ENCODE measurements at places on chromosomes 5 and 9. TPM values are rescaled to one million over a fixed set of nuclear protein-coding genes. Genes with fewer than 3 reads are reported as not detected.

Gene AP3B1
- 23.0 TPM for polyA plus RNA-seq

Gene PCA3
- polyA plus RNA-seq, result 6.1 TPM

DNA sequence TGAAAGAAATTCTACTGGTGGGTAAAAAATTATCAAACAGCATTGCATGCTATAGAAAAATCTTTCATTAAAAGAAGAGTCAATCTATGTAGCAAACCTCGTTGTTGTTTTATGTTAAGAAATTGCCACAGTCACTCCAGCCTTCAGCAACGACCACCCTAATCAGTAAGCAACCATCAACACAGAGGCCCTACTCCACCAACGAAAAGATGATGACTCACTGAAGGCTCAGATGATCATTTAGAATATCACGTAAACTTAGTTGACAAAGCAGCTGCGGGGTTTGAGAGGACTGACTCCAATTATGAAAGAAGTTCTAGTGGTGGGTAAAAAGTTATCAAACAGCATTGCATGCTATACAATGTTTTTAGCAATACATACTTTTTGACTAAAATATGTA lies 242.6 kb downstream of the DRD1 start:
- no peak for DNase-seq

DNA sequence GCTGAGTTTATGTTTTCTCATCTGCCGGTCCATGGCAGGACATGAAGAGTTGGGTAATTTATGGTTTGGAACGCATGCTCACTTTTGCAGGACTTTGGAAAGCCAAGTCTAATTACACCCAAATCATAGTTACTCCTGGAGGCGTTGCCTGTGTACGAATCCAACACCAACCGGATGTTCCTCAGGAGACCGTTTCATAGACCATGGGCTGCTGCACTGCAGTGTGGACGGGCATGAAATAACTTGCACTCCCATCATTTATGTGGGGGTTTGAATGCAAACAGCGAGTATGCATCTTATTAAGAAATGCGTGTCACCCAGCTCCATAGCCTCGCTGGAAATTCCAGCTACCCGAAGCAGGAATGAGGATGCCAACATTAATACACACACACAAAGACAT lies 96.1 kb upstream of the IRX2 start:
- no peak for DNase-seq

Gene JAK2
- 13.7 TPM for polyA plus RNA-seq
